Memory B cell (primary cell): ENCODE measurements at places on chromosomes 2 and 18.

DNA sequence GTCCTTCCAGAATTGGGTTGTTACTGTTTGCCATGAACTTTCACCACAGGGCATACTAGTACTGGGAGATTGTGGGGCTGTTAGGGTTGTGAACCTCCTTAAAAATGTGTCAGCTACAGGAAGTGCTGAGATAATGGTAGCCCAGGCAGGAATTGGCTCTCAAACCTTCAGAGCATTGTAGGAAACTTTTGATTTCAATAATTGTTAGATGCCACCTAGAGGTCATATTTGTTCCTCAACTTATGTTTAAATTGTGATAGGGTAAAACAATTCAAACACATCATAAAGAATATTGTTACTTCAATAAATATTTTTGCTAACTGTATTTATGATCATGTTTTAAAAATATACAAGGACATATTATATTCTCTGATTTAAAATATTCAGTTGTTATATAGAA is 594.6 kb downstream of the ADCYAP1 start:
- DNase-seq, result no peak

- no peak for DNase-seq
These were observed 37.1 kb upstream of the SLC1A4 start for GRCh38 chr2:64952096-64952495.

GRCh38 chr2:127067620-127068350 is 39.2 kb downstream of the BIN1 start:
- DNase-seq, result peak; percentile 73

GRCh38 chr2:176554101-176555048 is 285.1 kb downstream of the MTX2 start:
- peak; percentile 35 for DNase-seq

- no peak for DNase-seq
These were observed 12.0 kb upstream of the TUBB6 start for GRCh38 chr18:12296087-12296403.
